ENCODE measurements at places on chromosomes 16 and 17.

- no peak for DNase-seq
These were observed 97.4 kb upstream of the CIBAR2 start for GRCh38 chr16:85209526-85210121.

DNA sequence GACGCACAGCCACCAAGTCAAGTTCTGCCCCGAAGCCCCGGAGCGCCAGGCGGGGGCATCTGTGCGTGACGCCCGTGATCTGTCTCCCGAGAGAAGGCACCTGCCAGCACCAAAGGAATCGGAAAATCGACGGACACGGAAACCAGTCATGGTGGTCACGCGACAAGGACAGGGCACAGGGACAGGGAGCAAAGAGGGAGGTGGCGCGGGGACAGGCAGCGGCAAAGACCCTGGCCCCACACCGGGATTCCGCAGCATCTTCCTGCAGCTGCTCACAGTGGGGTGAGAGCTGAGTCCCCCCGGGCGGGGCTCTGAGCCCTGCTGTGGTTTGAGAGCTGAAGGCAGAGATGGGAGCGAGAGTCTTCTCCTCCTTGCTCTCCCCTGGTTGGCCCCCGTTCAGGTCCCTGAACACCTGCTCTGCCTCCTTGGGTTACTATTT is 56.4 kb downstream of the ABR start:
- DNase-seq: no peak

- DNase-seq: no peak
These were observed 5.9 kb upstream of the MAP2K3 start for GRCh38 chr17:21278450-21279197.

- no peak for DNase-seq
These were observed 15.9 kb downstream of the POLR3E start for GRCh38 chr16:22312897-22313781.

GRCh38 chr16:8962393-8963009 is 1.2 kb downstream of the USP7 start:
- DNase-seq: no peak

DNA sequence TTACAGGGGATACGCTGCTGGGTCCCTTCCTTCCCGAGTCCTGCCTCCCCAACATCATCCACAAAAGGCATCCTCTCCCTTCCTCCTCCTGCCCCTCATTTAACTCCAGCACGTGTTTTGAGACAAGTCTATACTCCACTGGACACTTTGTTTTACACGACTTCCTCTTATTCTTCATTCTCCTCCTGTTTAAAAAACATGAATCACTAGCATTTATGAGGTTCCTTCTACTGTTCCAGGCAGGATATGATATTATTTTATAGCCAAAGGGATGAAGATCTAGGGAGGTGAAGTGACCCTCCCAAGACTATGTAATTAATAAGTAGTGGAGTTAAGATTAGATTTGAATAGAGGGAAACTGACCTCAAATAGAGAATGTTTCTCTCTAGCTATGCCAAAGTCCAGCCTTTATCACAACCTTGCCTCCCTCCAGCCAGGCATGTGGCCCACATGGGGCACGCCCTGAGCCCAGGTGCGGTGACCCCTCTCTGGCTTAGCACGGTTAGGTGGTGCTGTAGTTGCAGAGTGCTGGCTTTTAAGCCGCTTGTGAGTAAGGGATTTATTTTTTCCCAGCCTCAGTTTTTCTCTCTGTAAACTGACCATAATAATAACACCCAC is 1.3 kb upstream of the HSD17B2 start:
- no peak for DNase-seq

- DNase-seq: peak; percentile 93
These were observed 1.6 kb upstream of the EFTUD2 start for GRCh38 chr17:44900894-44901293.

DNA sequence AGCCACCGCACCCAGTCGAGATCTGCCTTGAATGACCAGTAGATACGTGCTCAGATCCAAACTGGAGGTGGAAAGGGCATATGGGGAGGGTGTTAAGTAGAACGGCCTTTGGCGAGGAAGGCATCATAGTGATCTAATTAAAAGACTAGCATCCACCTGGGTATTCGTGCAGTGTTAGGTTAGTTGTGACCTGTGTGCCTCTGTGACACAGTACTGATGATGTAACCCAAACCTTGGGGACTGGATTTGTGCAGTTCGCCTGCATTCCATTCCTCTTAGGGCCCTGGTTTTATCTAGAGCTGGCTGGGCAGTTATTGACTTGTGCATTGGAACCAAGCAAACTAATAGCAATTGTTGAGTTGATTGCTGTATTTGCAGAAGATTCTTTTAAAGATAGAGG is 47.9 kb downstream of the SNX29 start:
- DNase-seq: no peak

DNA sequence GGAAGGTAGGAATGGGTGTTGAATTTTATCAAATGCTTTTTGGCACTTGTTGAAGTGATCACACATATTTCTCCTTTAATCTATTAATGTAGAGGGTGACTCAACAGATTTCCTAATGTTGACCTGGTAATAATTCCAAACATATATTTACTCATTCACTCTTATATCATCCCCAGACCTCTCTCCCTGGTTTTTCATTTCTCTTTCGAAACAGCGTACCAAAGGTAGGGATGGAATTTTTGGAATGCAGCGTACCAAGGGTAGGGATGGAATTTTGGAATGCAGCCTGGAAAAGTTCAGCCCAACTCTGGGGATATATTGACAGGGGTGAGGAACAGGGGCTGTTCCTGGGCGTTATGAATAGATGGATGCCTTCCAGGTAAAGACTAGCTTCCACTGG is 7.3 kb downstream of the KIF18B start:
- DNase-seq: no peak

DNA sequence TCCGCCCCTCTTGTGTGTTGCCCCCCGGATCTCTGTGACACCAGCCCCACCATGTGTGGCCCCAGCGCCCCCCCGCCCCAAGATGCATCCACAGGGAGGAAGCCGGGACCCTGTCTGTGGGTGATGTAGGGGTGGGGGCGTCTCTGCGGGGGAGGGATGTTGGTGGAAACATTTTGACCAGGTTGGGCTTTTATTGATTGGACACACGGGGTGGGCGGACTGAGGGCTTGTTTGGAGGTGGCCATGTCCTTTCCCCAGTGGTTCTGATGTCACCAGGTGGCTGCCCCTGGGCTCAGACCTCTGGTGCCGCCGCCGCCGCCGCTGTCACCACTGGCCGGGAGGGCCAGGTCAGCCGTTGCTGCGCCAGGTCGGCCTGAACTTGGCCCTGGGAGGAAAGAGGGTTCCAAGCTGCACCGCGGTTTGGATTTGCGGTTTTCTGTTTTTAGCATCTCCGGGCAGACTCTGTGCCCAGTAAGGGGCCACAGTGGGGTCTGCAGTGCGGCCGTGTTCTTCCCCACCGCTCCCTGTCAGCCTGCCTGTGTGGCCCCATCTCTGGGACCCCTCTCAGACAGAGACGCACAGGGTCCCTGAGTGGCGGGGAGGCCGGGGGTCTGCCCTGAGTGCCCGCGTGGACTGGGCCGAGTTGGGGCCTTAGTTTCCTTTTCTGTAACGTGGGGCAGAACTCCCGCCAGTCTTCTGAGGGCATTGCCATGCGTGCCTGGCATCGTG is 19.8 kb downstream of the GSE1 start:
- no peak for DNase-seq

DNA sequence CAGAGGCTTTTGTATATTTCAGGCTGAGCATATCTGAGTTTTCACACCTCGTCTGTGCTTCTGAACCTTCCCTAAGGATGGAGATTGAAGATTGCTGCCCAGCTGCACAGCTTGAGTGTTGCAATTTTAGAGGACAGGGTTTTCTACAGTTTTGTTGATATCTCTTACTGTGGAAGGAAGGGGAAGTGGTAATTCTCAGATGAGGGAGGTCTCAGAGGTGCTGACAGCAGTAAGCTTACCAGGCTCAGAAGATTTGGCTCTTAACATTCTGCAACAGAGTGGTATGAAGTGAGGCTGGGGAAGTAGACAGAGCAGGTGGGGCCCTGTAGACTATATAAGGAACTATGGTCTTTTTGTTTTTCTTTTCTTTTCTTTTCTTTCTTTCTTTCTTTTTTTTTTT is 45.8 kb upstream of the ARHGAP17 start:
- DNase-seq: no peak

- DNase-seq: no peak
These were observed 66.6 kb upstream of the TMEM97 start for GRCh38 chr17:28252436-28252835.

- no peak for DNase-seq
These were observed 278.0 kb upstream of the SALL1 start for GRCh38 chr16:51429041-51429440.

GRCh38 chr17:52673791-52674190 is 515.3 kb upstream of the CA10 start:
- DNase-seq: no peak

DNA sequence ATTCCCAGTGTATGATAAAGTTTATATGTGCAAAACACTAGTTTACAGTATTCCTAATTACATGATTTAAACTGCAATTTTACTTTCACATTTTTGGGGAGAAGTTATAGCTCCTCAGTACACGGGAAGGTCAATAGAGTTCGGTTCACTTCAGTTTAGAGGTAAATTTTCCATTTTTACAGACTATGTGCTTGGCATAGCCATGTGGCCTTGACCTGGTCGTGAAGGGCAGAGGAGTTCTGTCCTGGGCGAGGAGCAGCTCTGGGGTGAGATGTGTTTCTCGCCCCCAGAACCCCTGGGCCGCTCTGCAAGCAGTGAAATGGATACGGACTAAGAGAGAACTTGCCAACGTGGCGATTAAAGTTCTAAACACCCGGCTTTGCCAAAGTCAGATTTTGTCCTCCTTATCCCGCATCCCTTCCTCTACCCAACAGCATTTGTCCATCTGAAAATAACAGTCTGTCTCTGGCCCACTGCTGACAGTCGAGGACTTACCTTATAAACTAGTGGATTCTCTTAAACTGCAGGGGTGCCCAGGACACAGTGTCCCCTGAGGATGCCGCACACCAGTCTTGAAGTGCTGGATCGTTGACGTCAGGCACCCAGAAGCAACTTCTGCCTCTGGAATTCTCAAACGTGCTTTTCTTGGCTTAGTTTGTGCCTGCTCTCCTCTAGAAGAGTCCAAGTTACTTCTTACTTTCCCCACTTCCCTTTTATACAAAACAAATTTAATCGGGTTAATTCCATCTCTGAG is 1.5 kb upstream of the SIAH1 start:
- no peak for DNase-seq

DNA sequence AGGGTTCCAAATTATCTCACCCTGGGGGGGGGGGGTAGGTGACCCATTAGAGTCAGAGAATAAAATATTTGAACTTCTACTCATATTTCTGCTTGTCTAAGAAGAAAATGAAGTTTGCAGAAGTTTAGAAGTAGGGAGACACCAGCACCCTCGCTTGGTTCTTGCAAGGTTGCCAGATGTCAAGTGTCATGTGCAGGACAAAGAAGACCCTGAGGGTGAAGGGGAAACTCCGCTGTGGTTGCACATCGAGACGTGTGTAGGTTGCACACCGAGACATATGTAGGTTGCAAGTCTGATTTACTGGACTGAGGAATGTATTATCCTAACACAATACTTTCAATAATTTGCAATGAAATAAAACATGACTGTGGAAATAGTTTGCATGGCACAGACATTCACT is 42.4 kb upstream of the IRF8 start:
- DNase-seq: no peak

- no peak for DNase-seq
These were observed 9.1 kb upstream of the MAPK8IP3 start for GRCh38 chr16:1696863-1697262.

GRCh38 chr16:47592232-47592631 is 131.1 kb downstream of the PHKB start:
- DNase-seq: no peak

DNA sequence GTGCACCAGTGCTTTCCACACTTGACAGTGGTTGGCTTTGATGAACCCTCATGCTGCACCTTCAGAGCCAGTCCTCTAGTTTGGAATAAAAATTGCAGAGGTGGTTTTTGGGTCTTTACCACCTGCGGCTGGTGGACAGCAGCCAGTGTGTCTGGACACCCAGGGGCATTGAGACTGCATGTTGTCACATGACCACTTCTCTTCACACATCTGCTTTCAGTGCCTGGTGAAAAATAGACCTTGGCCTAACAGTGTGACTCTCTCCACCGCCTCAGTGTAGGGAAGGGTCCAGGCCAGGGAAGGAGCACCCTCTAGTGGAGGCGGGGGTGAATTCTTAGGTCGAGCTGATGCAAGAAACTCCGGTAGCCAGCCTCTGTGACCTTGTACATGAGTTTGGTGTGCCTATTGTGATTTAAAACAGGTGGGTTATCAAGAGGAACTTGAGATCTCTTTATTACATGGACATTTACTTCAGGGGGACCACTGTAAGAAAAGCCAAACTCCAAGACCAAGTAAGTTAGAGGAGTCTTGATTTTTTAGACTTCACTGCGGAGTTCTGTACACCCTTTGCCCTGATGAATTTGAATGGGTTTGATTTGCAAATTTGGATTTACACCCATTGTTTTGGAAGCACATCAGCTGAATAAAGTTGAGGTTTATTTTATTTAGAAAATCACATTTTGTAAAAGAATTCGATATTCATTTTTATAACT is 17.9 kb downstream of the GOSR2 start:
- peak; percentile 63 for DNase-seq

GRCh38 chr16:74729783-74730683 is 29.4 kb upstream of the MLKL start:
- DNase-seq: no peak

DNA sequence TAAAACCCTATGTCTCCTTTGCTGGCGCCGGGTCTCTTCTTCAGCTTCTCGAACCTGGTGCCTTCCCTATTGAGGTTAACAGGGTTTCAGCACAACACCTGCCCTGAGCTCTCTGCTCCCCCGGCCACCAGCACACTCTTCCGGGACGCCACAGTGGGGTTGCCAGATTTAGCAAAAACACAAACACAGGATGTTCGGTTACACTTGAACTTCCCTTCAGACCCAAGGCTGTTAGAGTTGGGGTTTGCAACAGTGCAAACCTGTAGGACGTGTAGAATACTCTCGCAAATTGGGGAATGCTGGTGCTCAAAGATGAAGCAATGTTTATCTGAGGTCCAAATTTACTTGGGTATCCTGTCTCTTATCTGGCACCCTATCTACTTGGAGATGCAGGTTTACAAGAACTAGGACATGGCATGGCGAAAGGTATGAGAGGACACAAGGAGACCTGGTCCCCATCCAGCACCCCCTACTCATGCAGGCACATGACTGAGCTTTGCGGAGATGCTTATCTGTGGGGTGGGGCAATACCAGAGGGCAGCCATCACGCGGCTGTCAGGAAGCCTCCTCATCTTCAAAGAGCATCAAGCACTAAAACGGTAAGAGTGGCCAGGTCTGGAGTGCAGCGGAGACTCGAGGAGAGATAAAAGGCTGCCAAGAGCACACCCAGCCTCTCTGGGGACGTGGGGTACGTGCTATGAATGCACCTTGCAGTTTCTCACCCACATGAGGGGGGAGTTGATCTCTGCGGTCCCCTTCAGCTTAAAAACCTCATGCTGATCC is 52.8 kb downstream of the SDK2 start:
- no peak for DNase-seq

All from NCI-H1694 (cell line).